AG09319 (cell line): ENCODE measurements at places on chromosomes 16 and 17.

GRCh38 chr16:3003582-3004270 lies 9.0 kb upstream of the CLDN9 start:
- peak; percentile 96 for DNase-seq

- no peak for DNase-seq
Measured at GRCh38 chr16:48501516-48502377, 108.2 kb downstream of the N4BP1 start.

DNA sequence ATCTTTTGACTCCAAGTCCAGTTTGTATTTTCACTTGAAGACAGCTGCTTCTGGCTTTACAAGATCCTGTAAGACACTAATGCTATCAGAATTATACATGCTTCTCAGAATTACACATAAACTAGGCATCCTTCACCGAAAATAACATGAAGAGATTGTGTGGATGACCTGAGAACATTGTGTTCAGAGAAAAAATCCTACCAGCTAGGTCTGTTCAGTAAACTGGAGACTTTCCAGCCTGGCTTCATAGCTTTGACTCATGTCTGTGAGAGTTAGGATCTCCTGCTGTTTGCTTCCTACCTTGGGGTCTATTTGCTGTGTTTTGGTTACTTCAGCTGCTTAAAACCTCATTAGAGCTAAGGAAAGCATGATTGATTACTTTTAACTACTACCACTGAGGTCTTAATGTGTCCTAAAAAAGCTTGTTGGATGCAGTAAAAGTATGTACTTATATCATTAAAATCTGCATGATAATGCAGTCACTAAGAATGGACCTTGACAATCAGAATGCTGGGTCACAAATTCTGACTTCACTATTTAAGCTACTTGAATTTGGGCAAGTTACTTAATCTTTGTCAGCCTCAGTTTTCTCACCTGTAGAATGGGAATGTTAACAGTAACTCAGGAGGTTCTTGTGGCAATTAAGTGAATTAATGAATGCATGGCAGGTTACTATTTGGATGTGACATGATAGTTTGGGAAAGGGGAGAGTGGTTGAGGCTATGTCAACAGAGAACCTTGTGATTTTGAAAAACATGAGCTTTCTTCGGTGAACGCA lies 8.0 kb upstream of the MYH13 start:
- DNase-seq = no peak

DNA sequence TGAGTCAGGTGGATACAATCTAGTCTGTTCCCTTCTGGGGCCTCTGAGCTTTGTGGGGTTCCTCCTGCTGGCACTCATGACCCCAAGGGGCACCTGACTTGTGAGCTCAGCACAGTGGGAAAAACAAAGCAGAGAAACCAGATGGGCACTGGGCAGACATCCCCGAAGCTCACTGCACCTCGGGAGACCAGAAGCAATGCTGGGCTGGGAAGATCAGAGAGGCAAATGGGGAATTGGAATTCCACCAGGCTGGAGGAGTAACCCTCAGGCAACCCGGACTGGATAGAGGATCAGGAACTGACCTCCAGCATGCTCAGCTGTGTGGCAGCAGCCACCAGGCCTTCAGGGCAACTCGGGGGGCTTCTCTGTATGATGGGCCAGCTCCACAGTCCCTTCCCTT lies 50.3 kb downstream of the ABCC12 start:
- DNase-seq = no peak

- DNase-seq = no peak
Measured at GRCh38 chr16:49857423-49858181, 1.7 kb upstream of the ZNF423 start.

DNA sequence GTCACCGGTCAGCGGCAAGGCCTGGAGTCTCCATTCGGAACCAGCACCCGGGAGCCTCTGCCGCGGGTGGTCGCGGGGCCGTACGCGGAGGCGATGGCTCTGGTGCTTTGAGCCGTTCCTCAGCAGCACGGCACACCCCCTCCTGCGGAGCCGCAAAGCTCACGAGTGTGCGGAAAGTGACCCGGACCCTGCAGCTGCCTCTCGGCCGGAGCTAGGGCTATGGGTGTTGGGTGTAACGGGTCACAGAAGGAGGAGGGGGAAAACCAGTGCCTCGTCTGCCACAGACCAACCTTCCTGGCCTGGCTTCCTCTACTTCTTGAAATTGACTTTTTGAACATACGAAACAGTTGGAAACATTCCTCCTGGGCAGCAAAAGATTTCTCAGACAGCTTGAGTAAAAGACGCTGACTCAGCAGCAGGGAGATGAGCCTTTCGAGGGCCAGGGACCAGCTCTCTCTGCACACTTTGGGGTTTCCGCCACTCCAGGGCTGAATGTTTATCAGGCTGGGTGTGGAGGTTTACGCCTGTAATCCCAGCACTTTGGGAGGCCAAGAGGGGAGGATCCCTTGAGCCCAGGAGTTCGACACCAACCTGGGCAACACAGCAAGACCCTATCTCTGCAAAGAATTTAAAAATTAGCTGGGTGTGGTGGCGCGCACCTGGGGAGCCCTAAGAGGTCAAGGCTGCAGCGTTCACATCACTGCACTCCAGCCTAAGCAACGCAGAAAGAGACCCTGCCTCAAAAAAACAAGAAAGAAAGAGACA lies 26.4 kb upstream of the PITPNA start:
- no peak for DNase-seq

GRCh38 chr17:30243002-30243401 lies 7.5 kb upstream of the SLC6A4 start:
- DNase-seq = no peak

- peak; percentile 72 for DNase-seq
Measured at GRCh38 chr16:11105038-11105903, 150.7 kb downstream of the SOCS1 start.

GRCh38 chr17:34567691-34568465 lies 11.5 kb upstream of the TMEM132E start:
- DNase-seq = no peak

DNA sequence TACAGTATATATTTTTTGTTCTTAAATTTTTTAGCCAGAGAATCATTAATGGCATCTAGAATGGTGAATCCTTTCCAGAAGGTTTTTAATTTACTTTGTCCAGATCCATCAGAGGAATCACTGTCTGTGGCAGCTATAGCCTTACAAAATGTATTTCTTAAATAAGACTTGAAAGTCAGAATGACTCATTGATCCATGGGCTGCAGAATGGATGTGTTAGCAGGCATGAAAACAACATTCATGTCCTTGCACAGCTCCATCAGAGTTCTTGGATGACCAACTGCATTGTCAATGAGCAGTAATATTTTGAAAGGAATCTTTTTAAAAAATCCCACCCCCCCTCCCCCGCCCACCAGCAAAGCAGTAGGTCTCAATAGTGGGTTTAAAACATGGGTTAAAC lies 51.4 kb downstream of the CACNG1 start:
- DNase-seq = no peak

- DNase-seq = no peak
Measured at GRCh38 chr16:56190048-56190676, 1.1 kb upstream of the GNAO1 start.

GRCh38 chr17:37801171-37801570 lies 56.3 kb upstream of the HNF1B start:
- DNase-seq = no peak
